ENCODE measurements at places on chromosomes 11 and 22. TPM values are rescaled to one million over a fixed set of nuclear protein-coding genes. Genes with fewer than 3 reads are reported as not detected.

GRCh38 chr11:69244266-69244665 lies 49.7 kb upstream of the MYEOV start:
- DNase-seq, result peak; percentile 4

GRCh38 chr22:22789233-22789921 lies 98.2 kb upstream of the IGLL5 start:
- DNase-seq, result no peak

DNA sequence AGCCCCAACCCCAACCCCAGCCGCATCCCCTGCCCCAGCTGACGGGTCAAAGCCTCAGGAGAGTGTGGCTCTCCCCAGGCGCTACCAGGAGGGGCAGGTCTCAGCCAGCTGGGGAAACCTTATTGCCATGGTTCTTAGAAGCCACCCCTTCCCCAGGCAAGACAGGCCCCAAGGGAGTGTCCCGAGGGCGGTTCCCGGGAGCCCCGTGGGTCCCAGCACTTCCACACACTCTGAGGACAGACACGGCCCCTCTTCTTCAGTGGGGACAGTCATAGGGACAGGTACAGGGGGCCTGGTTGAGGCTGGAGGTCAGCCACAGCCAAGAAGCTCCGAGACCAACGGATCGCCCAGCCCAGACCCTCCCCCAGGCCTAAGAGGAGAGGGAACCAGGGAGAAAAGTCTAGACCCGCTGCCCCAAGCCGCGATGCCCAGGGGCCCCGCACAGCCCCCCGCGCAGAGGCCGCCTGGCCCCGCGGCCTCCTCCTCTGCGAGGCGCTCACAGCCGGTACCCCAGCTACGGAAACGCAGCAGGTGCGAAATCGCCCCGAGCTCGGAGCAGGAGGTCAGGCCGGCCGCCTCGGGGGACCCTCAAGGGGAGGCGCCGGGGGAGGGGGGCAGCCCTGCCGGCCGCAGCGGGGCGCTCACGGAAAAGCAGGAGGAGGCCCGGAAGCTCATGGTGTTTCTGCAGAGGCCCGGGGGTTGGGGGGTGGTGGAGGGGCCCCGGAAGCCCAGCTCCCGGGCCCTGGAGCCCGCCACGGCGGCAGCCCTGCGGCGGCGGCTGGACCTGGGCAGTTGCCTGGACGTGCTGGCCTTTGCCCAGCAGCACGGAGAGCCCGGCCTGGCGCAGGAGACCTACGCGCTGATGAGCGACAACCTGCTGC lies 2.6 kb downstream of the KLHDC7B start:
- DNase-seq, result peak; percentile 68

DNA sequence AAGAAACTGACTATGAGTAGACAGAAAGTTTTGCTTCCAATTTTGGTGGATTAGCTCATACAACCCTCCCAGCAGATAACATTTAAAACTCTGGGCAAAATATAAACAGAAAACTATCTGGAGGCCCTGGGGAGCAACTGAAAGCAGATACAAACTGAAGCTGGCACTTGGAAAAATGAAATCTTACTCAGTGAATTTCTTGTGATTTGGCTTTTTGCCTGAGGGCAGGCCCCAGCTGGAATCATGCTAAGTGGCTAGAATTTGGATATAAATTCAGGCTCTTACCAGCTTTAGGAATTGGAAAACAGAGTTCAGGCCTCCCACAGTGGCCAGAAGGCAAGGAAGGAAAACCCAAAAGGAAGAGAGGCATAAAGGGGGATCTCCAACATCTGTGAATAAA lies 85.8 kb downstream of the EFCAB6 start:
- DNase-seq, result no peak

Gene TEAD1
- 1.0 TPM for total RNA-seq

Gene ADM
- 12.8 TPM for total RNA-seq

Data from activated CD4-positive, alpha-beta memory T cell treated with anti-CD3 and anti-CD28 coated beads, Interleukin-2, amount 10 ng/mL, durations not matched to agents 7 days and 5 days (primary cell).